KBM-7 (cell line): ENCODE measurements at places on chromosomes 13 and 19.

DNA sequence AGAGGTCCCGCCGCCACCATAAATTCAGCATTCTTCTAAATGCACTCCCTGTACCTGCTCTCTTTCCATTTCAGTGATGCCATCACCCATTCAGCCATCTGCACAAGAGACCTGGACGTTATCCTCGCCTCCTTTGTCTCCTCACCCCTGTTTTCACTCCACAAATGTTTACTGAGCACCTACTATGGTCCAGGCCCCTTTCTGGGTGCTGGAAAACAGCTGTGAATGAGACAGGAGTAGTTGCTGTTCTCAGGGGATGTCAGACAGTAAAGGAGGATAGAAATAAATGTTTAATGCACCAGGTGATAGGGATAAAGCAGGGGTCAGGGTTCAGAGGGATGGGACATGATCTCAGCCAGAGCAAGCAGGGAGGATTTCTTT lies 3.3 kb downstream of the AP1M1 start:
- no peak for DNase-seq

DNA sequence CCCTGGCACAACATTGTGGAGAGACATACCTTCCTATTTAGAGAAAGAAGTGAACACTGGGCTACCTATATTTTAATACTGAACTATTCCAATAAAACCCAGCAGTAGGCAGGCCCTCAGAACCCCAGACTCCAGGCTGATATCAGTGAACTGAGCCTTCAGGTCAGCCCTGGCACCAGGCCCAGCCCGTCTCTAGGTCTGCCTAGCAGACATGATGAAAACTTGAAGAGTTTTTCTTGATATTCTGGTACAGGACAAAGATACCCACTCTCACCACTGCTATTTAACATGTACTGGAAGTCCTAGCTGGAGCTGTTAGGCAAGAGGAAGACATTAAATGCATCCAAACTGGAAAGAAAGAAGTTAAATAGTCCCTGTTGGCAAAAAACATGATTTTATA lies 396.6 kb upstream of the SPRY2 start:
- DNase-seq = no peak

GRCh38 chr13:98298599-98298998 lies 121.5 kb upstream of the RNF113B start:
- DNase-seq = no peak

GRCh38 chr19:47142779-47143178 lies 12.1 kb downstream of the SAE1 start:
- no peak for DNase-seq

GRCh38 chr13:91284335-91284734 lies 63.2 kb upstream of the MIR17HG start:
- no peak for DNase-seq

- DNase-seq = no peak
These were observed 8.8 kb downstream of the SERPINE3 start for GRCh38 chr13:51348069-51348967.

- DNase-seq = no peak
These were observed 48.1 kb downstream of the IRS2 start for GRCh38 chr13:109738298-109738746.

DNA sequence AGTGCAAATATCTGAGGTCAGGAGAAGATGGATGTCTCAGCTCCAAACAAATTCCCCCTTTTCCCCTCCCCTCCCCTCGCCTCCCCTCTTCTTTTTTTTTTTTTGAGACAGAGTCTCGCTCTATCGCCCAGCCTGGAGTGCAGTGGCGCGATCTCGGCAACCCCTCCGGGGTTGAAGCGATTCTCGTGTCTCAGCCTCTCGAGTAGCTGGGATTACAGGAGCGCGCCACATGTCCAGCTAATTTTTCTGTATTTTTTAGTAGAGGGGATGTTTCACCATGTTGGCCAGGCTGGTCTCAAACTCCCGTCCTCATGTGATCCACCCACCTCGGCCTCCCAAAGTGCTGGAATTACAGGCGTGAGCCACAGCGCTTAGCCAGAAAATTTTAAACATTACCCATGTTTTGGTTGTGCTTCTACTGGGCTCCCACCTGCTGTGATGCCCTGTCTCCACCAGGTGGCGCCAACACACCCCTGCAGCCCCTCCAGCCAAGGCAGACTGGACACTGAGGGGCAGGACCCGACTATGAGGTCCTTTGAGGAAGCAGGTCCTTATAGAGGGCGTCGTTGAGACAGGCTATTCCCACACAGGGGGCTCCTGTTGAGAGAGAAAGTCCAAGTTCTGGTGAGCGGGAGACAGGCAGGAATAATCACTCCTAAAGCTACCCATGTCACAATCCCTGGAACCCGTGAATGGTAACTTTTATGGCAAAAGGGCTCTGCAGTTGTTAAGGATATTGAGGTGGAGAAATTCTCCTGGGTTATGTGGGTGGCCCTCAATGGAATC lies 6.3 kb downstream of the ERICH4 start:
- peak; percentile 89 for DNase-seq

GRCh38 chr13:33349288-33349985 lies 63.9 kb upstream of the STARD13 start:
- peak; percentile 61 for DNase-seq

DNA sequence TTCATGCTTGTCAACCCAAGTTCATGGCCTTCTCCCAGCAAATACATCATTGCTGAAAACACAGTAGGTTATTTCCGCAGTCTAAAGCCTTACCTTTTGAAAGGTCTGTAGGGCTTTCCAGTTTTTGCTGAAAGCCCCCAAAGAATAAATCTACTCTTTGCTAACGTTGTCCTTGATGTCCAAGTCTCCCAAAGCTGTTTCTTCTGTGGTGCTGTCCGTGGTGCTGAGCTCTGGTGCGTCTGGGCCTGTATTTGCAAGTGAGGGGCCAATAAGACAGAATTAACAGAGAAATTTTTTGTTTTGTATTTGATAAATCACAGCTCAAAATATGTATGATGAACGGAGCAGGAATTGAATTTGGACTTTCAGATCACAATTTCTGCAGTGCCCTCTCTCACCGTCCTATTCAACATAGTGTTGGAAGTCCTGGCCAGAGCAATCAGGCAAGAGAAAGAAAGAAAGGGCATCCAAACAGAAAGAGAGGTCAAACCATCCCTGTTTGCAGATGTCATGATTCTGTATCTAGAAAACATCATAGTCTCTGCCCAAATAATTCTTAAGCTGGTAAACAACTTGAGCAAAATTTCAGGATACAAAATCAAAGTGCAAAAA lies 9.8 kb upstream of the LGALS16 start:
- DNase-seq = peak; percentile 29

- no peak for DNase-seq
These were observed 717.3 kb downstream of the DACH1 start for GRCh38 chr13:71149498-71150363.

DNA sequence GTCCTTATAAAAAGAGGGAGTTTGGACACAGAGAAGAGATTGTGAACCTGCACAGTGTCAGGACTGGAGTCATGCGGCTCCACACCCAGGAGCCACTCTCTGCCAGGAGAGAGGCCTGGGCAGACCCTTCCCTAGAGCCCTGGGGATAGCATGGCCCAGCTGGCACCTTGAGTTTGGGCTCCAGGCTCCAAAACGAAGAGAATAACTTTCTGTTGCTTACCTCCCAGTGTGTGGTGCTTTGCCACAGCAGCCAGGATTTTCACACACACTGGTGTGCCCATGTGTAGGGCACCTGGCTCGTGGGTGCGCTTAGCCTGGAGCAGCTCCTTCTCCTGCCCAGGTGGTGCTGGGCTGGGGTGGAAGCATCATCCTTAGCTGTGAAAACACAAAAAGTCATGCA lies 344.3 kb downstream of the TEX29 start:
- DNase-seq = no peak

- no peak for DNase-seq
These were observed 1676.0 kb downstream of the SLITRK1 start for GRCh38 chr13:82206241-82206640.

DNA sequence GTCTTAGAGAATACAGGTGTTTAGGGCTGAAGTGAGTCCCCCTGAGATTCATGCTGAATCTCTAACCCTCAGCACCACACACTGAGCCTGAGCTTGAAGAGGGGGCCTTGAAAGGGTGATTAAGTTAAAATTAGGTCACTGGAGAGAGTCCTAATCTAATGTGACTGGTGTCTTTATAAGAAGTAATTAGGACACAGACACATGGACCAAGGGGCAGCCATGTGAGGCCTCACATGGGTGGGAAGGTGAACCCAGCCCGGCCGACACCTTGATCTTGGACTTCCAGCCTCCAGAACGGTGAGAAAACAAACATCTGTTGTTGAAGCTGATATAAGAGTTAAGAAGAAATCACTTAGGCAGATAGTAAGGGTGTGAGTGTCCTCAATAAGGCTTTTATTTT lies 7.1 kb upstream of the RAB20 start:
- DNase-seq = no peak

DNA sequence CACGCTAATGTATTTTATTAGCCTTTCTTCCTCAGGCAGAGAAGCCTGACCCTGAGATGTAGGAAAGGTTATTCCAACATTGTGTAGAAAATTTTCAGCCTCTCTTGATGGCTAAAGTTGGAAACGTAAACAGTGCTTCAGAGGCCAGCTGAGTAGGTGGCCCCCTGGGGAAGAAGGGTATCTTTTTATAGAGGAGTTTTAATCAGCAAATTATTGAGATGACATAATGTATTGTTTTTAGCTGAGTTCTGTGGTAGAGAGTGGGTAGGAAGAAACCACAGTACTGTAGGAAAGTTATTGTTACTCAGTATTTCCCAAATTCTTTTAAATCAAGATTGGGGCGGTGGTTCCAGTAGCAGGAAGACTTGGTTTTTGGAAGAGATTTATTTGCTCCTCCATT lies 268.8 kb downstream of the DLEU7 start:
- DNase-seq = no peak

GRCh38 chr19:52191951-52192350 lies 2.1 kb downstream of the PPP2R1A start:
- DNase-seq = no peak

- DNase-seq = no peak
These were observed 22.4 kb downstream of the PIBF1 start for GRCh38 chr13:72804301-72804700.

GRCh38 chr13:35136585-35136984 lies 194.5 kb downstream of the NBEA start:
- no peak for DNase-seq

DNA sequence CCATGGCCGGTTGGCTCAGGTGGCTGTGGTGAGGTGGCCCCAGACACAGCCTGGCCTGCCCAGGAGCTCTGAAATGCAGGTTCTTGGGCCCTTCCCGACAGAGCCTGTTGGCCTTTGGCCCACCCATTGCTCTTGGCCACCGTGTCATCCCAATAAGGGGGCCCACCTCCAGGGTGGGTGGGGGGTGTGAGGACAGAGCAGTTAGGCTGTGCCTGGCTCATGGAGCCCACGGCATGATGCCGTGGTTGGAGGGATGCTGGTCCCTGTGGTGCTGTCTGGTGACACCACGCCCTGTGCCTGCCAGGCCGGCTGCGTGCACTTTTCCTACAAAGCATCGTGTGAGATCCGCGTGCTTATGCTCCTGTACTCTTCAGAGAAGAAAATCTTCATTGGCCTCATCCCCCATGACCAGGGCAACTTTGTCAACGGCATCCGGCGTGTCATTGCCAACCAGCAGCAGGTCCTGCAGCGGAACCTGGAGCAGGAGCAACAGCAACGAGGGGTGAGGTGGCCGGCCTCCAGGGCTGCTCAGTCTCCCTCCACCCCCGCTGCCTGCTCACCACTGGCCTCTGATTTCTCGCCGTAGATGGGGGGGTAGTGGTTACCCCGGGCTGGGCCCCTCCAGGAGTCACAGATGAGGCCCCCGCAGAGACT lies 7.6 kb downstream of the PNKP start:
- no peak for DNase-seq

DNA sequence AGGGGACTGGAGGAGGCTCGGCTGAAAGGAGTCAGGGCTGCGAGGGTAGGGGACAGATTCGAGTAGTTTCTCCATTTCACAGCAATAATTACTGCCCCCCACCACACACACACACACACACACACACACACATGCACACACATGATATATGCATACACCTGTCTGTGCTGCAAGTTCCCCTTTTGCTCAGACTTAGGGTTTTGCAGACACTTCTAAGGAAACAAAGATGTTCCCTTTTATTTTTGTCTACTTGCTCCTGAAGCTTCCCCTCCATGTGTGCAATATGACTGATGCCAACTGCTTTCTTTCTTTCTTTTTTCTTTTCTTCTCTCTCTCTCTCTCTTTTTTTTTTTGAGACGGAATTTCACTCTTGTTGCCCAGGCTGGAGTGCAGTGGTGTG lies 13.4 kb downstream of the MBD3L2B start:
- peak; percentile 40 for DNase-seq

DNA sequence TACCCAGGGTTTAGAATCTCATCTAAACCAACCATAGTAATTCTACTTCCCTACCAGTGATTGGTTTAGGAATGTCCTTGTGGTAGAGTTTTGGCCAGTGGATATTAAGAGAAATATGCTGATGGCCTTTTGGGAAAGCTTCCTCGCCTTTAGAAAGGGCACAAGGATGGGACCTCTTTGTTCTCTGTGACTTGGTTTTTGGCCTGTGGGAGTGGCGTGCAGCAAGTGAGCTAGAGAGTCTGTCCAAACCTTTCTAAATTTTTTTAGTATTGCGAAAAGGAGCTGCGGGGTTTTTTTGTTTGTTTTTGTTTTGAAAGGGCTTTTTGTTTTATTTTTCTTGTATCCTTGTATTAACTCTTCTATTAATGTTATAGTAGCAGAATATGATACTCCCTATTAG lies 20.6 kb downstream of the USPL1 start:
- no peak for DNase-seq

- DNase-seq = no peak
These were observed 56.3 kb upstream of the GPR12 start for GRCh38 chr13:26816881-26817280.

- DNase-seq = no peak
These were observed 147.0 kb downstream of the DCT start for GRCh38 chr13:94332359-94333096.

DNA sequence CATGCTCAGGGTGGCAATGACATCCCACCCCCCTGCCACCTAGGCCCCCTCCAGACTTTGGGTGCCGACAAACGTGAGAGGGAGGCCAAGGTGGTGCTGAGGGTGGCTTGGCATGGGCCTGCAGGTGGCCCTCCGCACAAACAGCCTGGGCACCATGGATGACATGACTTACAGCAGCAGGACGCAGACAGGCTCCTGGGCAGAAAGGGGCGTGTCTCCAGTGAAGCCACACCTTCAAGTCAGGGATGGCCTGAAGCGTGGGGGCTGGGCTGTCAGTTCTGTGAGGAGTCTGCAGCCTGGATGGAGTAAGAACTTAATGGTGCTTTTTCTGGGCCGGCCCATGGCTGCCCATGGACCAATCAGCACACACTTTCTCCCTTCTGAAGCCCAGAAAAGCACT lies 25.3 kb downstream of the POMP start:
- no peak for DNase-seq

GRCh38 chr13:113186061-113186900 lies 22.2 kb downstream of the PCID2 start:
- no peak for DNase-seq

DNA sequence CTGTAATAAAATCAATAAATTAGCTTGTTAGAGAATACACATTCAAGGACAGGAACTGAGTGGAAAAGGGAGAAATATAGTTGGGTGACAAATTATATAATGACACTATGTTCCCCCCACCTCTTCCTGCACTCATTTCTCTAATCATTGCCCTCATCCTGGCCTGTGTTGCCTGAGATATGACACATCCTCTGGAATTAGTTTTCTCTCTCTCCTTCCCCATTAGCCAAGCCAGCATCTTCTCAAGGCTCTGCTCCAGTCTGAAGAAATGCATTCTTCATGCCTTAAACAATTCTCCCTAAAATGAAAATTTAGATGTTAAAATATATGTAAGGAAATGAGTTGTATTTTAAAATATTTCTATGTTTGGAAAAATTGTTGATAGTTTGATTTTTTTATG lies 280.3 kb downstream of the POU4F1 start:
- no peak for DNase-seq
